GM12892 (cell line): ENCODE measurements at places on chromosomes 1 and 21.

- DNase-seq = no peak
Observed at GRCh38 chr1:222759451-222760035, 22.5 kb downstream of the FAM177B start.

- DNase-seq = no peak
Observed at GRCh38 chr21:41068496-41068895, 99.5 kb upstream of the BACE2 start.

DNA sequence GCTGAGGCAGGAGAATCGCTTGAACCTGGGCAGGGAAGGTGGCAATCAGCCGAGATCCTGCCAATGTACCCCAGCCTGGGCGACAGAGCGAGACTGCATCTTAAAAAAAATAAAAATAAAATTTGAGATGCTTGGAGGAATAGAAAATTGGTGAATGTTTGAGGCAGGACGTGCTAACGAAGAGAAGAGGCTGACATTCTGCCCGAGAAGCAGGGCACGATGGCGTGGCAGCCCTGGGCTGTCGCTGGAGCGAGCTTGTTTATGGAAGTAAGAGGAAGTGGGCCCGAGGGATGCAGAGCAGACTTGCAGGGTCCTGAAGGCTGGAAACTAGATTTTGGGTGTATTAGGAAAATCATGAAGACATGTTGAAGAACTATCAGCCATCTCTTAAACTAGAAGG lies 92.6 kb downstream of the KIF26B start:
- DNase-seq = no peak

- no peak for DNase-seq
Observed at GRCh38 chr1:240843798-240844197, 231.8 kb upstream of the GREM2 start.

DNA sequence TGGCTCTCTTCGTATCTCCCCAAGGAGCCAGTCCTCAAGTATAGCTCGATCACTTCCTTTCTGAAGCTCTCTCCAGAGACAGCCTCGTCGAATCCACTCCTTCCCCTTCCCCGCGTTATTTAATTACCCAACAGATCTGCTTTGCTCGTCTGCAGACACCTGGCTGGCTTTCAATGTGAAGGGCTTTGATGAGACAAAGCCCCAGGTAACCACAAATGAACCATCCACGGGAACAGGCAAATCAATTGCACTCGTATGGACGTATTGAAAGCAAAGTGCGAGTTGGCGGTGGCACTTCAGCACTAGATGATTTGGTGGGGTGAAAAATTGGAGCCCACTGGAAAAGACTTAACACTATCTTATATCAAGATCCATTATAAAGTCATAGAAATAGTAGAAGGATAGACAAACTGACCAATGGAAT lies 364 bp upstream of the BCAR3 start:
- DNase-seq = no peak

- DNase-seq = no peak
Observed at GRCh38 chr1:50934838-50935237, 25.2 kb downstream of the FAF1 start.

DNA sequence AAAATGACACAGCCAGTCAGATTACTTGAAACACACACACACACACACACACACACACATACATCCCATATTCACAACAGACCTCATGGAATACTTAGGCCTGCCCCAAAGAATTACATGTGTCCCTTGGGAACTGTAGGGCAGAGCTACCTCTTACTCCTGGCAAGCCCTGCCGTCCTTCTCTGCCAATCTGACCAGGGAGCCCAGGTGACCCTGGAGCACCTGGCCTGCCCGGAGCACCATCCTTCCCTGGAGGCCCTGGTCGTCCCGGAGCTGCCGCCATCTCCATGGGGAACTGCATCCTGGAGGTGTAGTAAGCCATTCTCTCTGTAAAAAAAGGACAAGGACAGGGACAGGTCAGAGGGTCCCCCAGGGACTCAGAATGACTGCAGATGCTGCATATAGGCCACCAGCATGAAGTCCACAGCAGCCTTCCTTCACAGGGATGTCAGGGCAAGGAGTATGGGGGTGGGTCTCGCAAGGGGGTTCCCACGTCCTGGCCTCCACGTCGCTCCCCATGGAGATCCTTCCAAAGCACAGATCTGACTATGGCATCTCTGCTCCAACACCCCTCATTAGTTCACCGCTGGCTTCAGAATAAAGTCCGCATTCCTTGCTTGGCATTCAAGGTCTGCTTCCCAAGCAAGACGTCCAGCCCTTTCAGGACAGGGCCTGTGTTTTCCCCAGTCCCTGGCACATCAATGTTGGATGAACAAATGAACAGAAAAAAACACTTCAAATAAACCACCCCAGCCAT lies 9.2 kb upstream of the PEF1 start:
- no peak for DNase-seq

- DNase-seq = no peak
Observed at GRCh38 chr1:75632350-75632949, 21.5 kb upstream of the SLC44A5 start.

DNA sequence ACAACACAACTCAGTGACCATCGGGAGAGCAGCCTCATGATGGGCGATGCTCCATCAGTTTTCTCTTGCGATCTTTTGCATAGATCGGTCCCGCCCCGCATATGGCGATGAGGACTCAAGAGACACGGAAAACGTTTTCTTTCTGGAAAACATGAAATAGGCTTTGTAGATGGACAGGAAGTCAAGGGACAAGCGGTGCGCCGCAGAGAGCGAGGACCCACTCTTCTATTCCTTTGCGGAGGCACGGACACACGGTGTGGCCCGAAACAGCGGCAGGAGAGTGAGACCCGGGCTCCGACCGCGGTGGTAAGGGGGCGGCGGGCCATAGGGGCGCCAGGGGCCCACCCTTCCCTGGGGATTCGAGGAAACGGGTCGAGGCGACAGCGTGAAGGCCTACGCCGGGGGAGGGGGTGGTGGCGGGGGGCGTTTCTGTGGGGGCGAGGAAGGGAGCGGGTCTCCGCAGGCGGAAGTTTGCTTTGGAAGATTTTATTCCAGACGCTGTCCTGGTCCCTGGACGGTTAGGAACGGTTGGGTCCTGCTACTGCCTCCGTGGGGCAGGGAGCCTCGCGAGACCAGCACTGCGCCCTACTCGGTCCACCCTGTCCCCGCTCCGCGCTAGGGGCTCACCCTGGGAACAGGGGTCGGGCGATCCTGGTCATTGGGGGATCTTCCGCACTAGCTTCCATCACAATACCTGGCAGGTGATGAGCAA lies 796 bp upstream of the TDRKH start:
- DNase-seq = no peak

DNA sequence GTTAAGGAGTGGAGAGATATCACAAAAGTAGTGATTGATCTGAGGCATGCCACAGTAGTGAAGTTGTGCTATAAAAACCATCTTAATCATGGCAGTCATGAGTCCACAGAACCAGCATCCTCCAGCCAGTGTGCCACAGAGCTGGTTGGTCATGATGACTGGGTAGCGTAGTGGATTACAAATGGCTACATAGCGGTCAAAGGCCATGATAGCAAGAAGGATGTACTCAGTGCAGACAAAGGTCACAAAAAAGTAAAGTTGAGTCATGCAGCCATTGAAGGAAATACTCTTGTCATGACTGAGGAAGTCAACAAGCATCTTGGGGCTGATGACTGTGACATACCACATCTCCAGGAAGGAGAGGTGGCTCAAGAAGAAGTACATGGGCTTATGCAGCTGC lies 6.7 kb downstream of the OR6Y1 start:
- DNase-seq = no peak

DNA sequence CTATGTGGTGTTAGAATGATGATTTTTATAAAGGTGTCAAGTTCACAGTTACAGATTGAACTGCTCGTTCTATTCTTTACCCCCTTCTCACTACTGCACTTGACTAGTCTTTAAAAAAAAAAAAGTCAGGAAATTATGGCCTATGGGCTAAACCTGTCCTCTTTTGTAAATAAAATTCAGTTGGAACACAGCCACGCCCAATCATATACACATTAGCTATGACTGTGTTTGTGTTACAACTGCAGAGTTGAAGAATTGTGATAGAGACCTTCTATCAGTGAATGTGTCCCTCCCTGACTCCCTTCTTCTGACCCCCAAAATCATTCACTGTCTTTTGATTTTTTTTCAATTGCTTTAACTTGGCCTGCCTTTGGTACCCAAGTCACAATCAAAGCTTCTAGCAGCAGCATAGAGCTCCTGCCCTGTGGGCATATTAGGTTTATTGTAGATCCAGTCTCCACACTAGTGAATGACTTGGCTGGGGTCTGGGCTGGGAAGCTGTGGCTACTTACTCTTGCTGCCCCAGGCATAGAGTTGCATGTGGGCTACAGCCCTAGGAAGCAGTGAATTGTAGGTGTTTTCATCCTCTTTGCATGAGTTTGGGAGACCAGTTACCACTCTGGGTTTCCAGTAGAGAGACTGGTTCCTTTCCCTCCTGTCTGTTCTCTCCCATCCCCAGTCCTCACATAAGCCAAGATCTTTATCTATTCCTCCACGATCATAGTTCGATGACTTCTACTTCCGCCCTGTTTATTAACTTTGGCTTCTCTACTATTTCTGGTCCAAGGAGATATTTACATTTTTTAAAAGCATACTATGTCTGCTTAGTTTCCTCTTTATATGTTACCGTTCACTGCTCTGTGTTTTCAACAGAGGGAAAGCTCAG lies 249.9 kb downstream of the FMN2 start:
- no peak for DNase-seq

- DNase-seq = no peak
Observed at GRCh38 chr1:221823149-221823548, 81.3 kb upstream of the DUSP10 start.

- no peak for DNase-seq
Observed at GRCh38 chr1:156814571-156815260, 1.9 kb downstream of the SH2D2A start.

DNA sequence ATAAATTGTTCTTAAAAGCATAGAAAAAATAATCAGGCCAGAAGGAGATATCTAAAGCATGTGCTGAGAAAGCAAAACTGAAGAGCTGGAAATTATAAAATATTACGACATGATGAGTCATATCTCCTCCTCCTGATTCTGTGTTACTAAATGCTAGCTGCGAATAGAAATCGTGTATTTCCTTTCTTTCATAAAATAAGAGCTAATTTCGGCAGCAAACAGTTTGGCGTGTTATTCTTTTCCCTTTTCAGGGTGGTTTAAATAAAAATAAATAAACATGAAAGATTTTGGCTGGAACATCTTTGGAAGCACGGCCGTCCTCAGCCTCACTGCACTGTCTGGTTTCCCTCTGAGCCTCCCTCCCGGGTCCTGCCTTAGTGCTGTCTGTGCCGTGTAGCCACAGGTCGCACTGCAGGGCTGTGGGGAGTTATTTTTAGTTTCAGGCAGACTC lies 56.0 kb downstream of the ADARB1 start:
- no peak for DNase-seq

GRCh38 chr1:87379306-87379705 lies 50.6 kb downstream of the LMO4 start:
- DNase-seq = no peak

DNA sequence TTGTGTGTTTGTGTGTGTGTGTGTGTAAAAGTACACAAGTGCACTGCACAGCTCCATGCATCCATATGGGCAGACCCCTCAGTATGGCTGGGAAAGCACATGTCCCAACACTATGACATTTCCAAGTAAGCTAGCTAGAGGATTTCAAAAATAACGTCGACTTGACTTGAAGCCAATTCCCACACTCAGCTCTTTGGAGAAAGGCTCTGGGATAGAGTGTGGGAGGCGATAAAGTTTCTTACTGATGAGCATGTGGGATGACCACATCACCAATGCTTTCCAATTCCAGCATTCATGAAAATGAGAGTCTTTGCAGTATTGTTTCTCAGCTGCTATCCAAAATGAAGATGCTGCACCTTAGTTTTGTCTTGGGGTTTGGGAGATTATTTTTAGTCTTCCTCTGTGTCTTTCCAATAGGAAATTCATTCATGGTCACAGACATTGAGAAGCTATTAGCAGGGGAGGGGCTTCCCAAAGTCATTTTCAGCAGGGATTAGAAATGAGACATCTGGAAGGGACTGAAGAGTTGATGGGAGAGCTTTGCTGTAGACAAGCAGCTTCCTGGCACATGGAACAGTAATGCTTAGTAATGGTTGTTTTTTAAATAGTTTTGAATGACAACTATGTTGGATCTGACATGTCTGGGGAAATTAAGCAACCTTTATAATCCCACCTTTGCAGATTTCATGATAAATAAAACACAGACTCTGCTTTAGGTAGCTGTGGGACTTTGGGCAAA lies 143.5 kb downstream of the ASTN1 start:
- DNase-seq = no peak

DNA sequence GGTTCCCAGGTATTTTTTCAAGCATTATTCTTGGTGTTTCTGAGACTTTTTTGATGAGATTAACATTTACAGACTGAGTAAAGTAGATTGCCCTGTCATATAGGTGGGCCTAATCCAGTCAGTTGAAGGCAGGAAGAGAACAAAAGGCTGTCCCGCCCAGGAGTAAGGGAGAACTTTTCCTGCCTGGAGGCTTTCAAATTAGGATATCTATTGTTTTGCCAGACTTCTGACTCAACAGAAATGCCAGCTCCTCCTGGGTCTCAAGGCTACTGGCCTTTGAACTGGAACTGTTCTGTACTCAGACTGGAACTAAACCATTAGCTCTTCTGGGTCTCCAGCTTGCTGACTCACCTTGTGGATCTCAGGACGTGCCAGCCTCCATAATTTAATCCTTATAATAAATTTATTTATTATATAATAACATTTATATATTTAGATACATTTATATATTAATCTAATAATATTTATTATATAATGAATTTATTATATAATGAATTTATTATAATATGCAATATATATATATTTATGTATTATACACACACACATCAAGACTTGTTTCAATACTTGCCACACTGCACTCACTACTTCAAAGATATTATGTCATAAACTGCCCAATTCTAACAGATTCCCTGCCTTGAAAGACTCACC lies 510.8 kb upstream of the B3GALT2 start:
- no peak for DNase-seq

- DNase-seq = no peak
Observed at GRCh38 chr1:13783551-13783950, 83.6 kb downstream of the PRDM2 start.

DNA sequence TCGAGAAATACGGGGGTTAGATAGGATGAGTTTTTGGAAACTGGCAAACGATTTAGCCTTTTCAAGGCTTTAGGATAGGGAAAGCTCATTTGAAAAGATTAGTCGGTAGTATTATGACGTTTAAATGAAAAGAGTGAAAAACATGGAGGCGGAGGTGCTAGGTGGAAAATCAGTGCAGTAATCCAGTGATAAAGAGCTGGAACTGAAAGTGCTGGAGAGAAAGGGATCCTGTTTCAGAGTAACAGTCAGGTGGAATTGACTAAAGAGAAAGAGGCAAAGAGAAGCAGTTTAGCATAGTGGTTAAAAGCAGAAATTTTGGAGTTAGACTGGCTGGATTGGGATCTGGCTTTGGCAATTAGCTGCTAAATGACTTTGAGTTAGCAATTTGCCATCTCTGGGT lies 945 bp downstream of the WDR3 start:
- no peak for DNase-seq

DNA sequence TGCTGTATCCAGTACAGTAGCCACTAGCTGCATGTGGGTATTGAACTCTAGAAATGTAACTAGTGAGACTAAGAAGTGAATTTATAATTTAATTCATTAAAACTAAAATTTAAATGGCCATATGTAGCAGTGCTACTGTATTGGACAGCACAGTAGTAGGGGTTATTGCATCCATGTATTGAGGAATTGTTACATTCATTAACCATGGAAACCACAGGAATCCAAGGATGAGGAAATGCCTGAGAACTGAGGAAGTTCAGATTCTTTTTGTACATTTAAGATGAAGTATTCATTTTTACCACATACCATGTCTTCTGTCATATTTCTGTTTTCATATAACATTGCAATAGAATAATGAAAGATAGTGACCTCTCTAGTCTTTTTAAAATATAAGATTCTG lies 2.6 kb downstream of the MTF2 start:
- no peak for DNase-seq

GRCh38 chr1:173871091-173871490 lies 2.9 kb downstream of the ZBTB37 start:
- no peak for DNase-seq
